Kidney epithelial cell (primary cell): ENCODE measurements at places on chromosomes 1 and 21. TPM values are rescaled to one million over a fixed set of nuclear protein-coding genes. Genes with fewer than 3 reads are reported as not detected.

The ASTN1 gene
- total RNA-seq: 0.14 and 0.21 TPM in 2 replicates

The CLCA4 gene
- not detected in 2 replicates for total RNA-seq

DNA sequence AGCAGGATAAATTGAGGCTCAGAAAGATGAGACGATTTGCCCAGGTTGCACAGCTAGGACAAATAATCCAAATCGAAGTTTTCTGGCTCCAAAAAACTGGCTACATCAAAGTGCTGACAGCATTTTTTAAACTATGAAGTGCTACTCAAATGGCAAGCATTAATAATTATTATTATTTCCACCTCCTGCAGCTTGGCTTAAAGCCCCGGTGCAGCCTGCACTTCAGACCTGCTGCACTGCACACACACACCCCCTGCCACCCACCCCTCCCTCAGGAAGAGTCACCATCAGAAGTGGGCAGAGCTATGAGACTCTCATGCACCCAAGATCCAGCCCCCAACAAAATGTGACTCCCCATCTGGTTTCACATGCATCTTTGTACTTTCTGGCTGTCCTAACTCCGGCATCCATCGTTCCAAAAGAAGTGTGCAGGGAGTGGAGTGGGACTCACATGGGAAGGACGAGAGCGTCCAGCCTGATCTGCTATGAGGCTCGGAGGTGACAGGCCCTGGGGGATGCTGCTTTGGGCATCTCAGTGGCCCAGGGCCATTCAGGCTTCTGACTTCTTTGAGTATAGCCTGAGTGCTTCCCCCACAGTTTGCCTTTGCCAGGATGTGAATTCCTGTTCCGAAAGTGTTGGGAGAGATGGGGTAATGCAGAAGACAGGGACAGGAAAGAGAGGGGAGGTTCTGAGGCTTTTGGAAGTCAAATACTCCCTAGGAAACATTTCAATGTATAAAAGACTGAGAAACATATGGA lies 65.0 kb upstream of the FAM20B start:
- DNase-seq: no peak

- DNase-seq: no peak
These were observed 30.3 kb downstream of the UBR4 start for GRCh38 chr1:19179597-19180264.

The CFHR1 gene
- total RNA-seq: not detected in 2 replicates

DNA sequence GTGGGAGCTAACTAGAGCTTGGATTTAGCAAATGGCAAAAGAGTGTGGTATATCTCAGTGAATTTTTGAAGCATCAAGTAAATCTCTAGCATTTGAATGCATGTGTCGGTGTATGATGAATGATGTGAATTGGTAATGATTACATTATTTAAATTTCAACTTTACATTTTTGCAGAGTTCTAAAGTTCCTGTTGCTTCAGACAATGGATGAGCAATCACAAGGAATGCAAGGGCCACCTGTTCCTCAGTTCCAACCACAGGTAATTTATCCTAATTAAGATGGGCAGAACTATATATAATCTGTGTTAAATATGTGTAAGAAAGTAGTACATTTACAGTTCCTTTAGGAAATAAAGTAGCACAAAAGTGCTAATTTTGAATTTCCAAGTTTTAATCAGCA lies 75.6 kb downstream of the NEK7 start:
- DNase-seq: no peak

DNA sequence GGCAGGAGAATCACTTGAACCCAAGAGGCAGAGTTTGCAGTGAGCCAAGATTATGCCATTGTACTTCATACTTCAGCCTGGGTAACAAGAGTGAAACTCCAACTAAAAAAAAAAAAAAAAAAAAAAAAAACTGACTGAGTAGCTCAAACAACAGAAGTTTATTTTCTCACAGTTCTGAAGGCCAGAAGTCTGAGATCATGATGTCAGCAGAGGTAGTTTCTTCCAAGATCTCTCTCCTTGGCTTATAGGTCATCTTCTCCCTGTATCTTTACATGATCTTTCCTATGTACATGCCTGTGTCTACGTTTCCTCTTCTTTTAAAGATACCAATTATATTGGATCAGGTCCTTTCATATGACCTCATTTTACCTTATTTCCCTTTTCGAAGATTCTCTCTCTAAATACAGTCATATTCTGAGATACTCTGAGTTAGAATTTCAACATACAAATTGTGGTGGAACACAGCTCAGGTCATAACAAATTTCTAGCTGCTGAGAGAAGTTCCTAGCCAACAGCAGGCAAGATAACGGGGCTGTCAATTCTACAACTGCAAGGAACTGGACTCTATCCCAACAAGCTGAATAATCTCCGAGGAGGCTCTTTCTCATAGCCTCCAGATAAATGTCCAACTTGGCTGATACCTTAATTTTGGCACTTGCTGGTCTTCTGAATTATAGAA lies 187.7 kb upstream of the ADAMTS5 start:
- no peak for DNase-seq

The RGS18 gene
- 0.14 TPM in 1 of 2 replicates, not detected in the other for total RNA-seq

DNA sequence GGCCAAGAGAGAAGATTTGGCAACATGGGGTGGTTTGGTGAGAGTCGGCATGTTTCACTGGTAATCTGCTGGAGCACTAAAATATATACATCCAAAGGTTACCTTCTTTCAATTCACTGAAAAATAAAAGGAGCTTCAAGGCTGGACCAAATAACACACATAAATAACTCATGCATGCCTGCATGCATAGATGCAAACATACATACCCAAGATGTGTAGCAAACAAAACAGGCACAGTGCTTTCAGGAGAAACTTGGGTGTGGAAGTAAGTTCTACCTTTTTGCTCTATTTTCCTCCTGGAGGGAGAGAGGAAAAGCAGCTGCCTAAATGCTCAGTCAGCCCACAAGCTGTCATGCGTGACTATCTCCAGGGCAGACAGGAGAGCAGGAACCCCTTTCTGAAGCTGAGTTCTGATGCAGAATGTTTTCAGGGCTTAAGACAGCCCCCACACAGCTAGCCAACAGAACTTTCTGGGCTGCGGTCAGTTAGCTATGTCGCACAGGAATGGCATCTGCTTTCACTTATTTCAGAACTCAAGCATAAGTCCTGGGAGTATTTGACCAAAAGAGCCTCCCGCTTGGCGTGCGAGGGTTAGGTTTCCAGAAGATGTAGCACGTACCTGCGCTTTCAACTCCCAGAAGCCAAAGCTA lies 166.2 kb downstream of the TOMM20 start:
- peak; percentile 99 for DNase-seq

DNA sequence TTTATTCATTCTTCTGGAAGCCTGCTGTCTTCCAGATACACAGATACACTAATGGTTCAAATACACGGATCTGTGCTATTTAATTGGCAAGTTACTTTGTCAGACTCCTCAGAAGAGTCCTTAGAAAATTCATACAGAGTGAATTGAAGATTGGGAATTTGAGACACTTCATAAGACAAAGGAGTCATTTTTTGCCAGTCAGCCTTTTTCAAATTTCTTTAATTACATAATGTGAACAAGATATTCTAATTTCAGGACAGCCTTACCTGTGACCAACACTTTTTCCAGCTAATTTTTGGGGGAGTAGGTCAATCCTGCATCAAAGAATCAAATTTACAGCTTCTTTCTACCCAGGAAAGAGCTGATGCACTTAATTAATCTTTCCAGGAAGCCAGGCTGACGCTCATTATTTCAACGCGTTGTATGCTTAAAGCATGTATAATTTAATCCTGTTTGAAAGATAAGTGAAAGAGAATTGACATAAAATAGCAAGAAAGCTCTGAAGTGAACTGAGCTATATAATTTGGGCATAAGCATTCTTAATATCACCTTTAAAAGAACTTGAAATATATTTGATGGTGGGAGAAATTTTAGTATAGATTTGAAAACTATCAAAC lies 12.8 kb upstream of the NRIP1 start:
- no peak for DNase-seq

DNA sequence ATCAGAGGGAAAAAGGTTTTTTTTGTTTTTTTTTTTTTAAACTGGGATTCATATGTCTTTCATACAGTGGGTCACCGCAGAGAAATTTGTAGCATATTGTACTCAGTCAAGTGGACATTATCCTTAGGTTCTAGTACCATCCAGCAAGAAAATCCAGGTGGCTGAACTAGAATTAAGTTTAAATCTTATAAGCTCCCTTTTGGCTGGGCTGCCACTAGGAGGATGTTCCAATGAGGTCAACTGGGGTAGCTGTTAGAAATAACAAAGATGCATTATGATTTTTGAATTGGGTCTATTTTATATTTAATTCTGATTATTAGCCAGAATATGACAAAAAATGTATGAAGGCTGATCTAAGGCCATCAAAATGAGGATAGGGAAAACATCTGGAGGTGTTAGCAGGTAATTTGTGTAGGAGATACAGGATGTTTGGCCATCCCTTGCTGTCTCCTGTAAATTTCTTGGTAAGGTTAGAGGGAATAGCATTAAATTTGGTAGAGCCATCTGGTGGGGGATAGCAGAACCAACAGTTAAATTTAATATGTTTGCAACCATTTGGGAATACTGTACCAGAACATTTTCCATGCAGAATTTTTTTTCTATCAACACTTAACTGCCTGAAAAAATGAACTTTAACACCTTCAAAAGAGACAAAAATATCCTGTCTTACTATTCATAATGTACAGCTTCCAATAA lies 568.5 kb upstream of the B3GALT2 start:
- no peak for DNase-seq

DNA sequence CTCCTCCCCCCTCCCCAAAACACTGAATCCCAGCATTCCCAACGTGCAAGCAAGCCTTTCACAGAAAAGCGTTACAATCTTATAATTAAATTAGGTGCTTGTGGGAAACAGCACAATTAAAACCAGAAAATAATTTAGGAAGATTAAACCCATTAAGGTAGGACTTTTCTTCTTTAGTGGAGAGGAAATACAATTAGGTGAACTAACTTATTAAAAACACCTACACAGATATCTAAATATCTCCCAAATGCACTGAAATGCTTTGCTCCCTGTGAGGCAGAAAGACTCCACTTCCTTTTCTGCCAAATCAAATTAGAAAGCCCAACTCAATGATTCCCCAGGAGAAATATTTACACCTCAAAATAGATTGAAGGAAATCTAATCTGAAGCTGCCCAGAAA lies 60.9 kb upstream of the ETS2 start:
- DNase-seq: no peak

The CALML6 gene
- total RNA-seq: 0.04 TPM in 1 of 2 replicates, not detected in the other

The SELENBP1 gene
- total RNA-seq: 2.3 and 5.8 TPM in 2 replicates

GRCh38 chr1:153361480-153362109 lies 3.9 kb downstream of the S100A9 start:
- DNase-seq: no peak

The TBCE gene
- total RNA-seq: 21.8 and 24.7 TPM in 2 replicates

The CLDN19 gene
- 0.08 and 2.5 TPM in 2 replicates for total RNA-seq

The XCL2 gene
- total RNA-seq: not detected in 2 replicates

The CELA2A gene
- total RNA-seq: not detected in 2 replicates

GRCh38 chr1:199057322-199057721 lies 418.5 kb downstream of the PTPRC start:
- DNase-seq: no peak

DNA sequence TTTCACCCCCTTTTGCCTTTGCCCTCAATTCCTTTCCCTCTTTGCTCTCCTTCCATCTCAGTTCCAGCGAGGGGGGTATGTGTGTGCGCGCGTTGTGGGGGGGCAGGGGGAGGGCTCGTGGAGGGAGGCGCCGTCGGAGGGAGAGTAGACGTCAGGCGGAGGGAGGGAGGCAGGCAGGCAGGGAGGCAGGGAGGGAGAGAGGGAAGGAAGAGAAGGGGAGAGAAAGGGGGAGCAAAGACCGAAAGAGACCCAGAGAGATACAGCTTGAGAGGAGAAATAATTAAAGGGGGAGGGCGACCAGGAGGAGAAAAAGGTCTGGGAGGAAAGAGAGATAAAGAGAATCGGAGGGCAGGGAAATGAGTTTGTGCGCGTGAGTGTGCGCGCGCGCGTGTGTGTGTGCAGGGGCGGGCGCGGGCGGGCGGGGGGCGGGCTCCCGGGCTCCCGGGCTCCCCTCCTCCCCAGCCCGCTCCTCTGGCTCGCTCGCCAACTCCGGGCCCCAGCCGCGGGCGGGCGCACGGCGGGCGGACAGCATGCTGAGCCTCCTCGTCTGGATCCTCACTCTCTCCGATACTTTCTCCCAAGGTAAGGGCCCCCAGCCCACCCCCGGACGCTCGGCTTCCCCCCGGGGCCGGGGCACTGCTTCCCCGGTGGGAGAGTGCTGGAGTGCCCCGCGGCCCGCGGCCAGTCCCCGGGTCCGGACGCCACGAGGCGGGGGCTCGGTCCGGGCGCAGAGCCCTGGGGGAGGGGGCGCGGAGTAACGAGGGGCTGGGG lies at the start of gene KIRREL1:
TSS of gene KIRREL1 (plus strand) at position 499 of the 771 bp plus-strand sequence. CDS start at position 531, 32 bp downstream.
- no peak for DNase-seq

The TEDDM1 gene
- not detected in 2 replicates for total RNA-seq

The HAX1 gene
- 106 and 117 TPM in 2 replicates for total RNA-seq

The FASLG gene
- total RNA-seq: not detected in 2 replicates
